ENCODE measurements at places on chromosomes 12 and 14.

GRCh38 chr14:92663049-92663448, 85.4 kb downstream of the LGMN start:
- no peak for DNase-seq

DNA sequence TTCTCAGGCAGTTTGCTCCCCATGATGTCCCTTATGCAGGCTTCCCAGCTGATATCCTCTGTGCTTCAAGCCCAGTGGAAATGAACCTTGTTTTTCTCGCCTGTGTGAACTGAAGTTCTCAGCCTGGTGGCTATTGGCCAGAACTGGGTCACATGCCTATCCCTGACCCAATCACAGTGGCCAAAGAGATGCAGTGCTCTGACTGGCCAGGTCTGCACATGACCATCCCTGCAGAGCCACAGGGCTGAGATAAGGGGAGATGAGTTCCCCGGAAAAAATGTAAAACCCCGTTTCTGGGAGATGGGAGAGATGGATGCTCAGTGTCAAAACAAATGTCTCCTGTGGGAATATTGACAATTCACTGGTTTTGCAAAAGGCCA, 34.7 kb upstream of the FZD10 start:
- no peak for DNase-seq

DNA sequence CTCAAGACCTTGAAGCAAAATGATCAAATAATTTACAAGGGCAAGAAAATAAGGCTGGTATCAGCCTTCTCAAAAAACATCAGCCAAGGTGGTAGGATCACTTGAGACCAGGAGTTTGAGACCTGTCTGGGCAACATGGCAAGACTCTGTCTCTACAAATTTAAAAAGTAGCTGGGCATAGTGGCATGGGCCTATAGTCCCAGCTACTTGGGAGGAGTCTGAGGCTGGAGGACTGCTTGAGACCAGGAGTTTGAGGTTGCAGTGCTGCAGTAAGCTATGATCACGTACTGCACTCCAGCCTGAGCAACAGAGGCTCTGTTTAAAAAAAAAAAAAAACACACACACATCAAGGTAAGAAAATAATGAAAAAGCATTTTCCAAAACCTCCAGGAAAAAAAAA, 22.1 kb downstream of the SEC23A start:
- DNase-seq, result no peak

- no peak for DNase-seq
Measured at GRCh38 chr14:35506927-35507326, 27.0 kb upstream of the INSM2 start.

DNA sequence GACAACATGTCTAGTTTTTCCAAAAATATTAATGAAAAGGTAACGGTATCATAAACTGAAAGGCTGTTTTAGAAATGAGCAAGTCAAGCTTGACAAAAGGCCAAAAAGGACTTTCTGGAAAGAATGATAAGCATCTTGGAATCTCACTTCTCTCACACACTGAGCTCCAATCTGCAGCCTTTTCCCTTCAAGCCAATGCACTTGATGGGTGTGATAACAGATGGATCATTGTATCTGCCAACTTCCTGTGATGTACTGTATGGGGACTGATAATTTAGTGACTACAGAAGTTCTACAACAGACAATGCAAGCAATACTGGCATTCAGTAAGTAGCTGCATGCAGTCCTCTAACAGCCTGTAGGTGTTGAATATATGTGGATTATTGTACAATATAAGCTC, 147.1 kb downstream of the MED13L start:
- DNase-seq, result no peak

DNA sequence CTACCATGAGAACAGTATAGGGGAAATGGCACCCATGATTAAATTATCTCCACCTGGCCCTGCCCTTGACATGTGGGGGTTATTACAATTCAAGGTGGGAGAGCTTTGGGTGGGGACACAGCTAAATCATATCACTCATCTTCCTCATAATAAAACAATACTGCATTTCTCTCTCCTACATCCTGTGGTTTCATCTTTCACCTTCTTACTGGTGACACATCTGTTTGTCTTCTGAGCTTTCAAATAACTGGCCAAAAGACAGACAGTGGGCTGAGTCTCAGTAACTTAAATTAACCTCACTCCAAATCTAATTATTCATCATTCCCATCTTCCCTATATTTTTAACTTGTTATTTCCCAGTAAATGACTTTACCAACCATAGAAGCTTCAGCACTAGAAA, 729.7 kb upstream of the USP15 start:
- no peak for DNase-seq

- DNase-seq, result no peak
Measured at GRCh38 chr14:70692210-70692609, 50.5 kb downstream of the TTC9 start.

DNA sequence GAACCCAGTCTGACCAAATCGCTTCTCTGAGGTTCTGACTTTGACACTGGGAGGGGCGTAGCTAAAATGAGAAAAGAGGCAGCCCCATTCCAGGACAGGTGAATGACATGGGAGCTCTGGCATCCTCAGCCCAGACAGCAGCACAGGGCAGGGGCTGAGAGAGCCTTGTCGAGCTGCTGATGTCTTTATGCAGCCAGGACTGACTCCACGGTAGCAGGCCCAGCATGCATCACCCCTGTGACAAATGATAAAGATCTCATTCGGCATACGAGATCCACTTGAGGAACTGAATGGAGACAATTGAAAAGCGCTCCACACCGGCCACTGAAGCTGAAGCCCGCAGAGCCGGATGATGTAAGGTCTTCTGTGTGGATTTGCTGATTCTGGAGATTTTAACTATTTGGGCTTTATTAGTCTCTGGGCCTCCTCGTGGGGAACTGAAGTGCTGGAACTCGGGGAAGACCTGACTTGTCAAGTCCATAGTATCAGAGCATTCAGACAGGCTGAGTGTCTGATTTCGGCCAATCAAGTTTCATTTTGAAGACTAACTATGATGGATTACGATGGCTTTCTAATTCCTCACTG, 56.9 kb upstream of the MAP1LC3B2 start:
- no peak for DNase-seq

- no peak for DNase-seq
Measured at GRCh38 chr12:75892731-75893408, 138.7 kb downstream of the PHLDA1 start.

GRCh38 chr12:1939801-1940607, 21.6 kb upstream of the CACNA2D4 start:
- peak; percentile 84 for DNase-seq

DNA sequence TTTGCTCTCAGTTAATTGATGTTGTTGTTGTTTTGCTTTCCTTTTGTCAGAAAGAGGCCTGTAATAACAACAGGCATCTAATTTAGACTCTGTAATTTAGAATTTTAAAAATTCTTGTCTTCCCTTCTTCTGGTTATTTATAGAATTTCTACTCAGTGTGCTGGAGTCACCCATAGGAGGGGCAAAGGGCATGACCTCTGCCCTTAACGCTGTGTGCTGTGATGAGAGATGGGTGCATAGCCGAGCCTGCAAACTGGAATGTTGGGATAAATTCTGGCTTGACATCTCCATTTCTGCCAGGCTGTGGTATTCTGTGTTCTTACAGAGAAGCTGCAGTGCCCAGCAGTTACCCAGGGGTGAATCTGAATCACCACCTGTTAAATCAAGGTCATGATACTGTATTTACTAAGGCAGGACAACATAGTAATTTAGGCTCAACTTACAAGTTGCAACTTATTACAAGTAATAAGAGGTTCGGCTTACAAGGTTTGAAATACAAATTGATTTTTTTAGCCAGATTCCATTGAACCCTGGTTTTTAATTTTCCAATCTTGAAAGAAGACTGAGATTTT, 53.3 kb downstream of the TRAF3 start:
- no peak for DNase-seq

DNA sequence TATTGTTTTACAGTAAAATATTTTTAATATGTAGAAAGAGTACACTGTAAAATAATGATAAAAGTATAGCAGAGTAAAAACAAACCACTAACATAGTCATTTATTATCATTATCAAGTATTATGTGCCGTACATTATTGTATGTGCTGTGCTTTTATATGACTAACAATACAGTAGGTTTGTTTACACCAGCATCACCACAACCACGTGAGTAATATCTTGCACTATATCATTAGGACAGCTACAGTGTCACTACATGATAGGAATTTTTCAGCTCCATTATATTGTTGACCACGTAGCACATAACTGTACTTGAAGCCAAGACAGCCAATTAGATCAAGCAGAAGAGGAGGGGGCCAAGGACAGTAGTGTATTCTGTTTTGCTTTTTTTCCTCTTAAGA, 415.4 kb downstream of the RAD51B start:
- DNase-seq, result no peak

GRCh38 chr14:34229140-34229539, 232.9 kb downstream of the SPTSSA start:
- DNase-seq, result no peak

GRCh38 chr12:118714051-118714460, 267.3 kb upstream of the SRRM4 start:
- no peak for DNase-seq

- DNase-seq, result no peak
Measured at GRCh38 chr12:14995583-14996425, 23.0 kb downstream of the PDE6H start.

- DNase-seq, result peak; percentile 58
Measured at GRCh38 chr12:6943722-6944380, at the start of the genes C12orf57 and RNU7-1. Gene C12orf57 (plus strand): TSS chr12:6944022. CDS start chr12:6944122, 100 bp downstream. Gene RNU7-1 (plus strand): TSS chr12:6943816.

DNA sequence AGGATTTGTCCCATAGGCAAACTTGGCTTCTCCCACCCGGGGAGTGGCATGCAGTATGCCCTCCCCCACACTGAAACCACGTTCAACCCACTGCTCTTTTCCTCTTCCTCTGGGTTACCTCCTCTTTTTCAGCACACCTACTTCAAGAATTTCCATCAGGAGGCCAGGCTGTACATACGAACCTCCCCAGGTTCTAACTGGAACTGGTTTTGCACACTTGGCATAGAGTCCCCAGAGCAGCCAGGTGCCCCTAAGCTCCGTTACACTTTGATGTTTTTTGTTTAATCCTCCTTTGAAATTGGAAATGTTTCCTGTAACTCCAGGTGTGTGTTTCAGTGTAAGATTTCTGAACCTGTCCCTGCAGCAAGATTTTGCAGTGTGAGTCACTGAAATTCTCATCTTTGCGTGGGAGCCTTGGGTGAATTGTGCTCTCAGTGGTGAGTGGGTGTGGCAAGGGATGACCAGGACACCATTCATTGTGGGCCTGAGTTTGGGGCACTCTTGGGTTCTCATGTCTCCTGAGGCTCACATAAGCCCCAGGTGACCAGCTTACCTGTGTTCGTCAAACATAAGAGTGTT, 18.2 kb downstream of the CD9 start:
- DNase-seq, result no peak

- peak; percentile 56 for DNase-seq
Measured at GRCh38 chr12:123237646-123238329, 4.6 kb downstream of the MTRFR start.

DNA sequence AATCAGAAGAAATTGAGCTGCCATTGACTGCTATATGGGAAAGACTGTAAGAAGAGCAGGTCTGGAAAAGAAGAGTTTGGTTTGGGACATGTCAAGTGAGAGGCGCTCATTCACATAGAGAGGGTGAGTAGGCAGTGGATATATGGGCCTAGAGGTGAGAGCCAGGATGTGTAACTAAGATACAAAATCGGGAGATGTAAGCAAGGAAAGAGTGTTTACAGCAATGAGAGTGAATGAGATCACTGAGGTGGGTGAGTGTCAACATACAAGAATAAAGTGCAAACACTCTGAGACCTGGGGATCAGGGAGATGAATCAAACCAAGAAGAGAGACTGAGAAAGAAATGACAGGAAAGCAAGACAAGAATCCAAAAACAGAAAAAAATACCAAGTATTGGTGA, 58.0 kb upstream of the RTRAF start:
- DNase-seq, result no peak

GRCh38 chr12:115129727-115130126, 445.8 kb upstream of the TBX3 start:
- no peak for DNase-seq

DNA sequence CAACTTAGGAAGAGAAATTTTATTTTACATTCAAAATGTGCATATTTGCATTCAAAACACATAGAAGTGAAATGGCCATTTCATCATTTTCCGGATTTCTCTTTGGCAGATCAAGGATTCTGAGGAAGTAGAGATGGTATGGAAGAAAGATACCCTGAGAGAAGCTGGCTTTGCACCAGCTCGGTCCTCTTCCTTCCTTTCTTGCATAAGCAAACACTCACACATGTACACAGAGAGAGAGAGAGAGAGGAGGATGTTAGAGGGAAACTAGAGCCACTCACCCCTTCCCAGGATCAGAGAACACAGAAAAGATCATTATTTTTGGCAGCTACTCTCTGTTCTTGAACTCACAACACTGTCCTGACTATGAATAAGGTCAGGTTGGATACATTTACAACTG, 15.6 kb upstream of the PLEKHD1 start:
- DNase-seq, result no peak

GRCh38 chr12:104504146-104504545, 47.4 kb downstream of the CHST11 start:
- DNase-seq, result no peak

DNA sequence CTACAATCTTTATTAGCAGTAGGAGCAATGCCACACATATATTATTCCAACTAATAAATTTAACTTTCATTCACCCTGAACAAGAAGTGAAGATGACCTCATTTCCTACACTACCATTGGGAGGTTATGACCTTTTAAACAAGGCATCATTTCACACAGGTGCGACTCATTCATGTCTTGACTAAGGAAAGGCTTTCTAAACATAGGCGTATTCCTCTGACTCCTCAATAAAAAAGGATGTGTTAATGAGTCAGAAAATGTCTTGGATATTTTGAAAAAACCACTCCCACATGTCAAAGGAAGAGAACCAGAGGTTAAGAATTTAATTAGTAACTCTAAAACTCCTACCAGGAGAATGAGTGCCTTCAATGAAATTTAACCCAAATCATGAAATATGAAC, 115.2 kb downstream of the PRICKLE1 start:
- no peak for DNase-seq

DNA sequence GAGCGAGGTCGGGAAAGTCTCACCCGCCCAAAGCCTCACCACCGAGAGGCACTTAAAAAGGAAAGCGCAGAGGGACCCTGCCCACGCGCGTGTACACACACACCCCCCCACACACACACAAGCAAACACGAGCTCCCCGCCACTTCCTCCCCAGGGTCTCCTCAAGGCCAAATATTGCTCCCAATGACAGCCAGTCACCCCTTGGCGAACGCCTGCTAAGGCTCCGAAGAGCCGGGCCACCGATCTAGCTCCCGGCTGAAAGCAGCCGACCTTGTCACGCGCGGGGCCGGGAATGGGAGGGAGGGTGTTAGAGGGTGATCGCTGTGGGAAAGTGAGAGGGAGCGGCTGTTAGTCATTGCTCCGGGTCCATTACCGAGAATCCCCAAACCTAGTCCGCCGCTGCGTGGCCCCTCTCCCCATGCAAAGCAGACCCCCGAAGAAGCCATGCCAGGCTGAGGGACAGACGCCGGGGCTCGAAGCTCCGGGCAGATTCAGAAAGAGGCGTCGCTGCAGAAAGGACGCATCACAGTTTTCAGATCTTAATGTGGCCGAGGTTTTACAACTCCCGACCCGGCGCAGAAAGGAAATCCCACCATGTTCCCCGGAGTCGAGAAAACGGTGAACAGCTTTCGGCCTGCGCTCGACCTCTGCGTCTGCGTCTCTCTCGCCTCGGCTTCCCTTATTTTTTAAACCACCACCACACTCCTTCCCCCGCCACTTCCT, 2.6 kb downstream of the BMP4 start:
- DNase-seq, result no peak

- DNase-seq, result no peak
Measured at GRCh38 chr14:99876406-99876805, 83.2 kb downstream of the EML1 start.

- no peak for DNase-seq
Measured at GRCh38 chr12:130493951-130494350, 156.3 kb downstream of the PIWIL1 start.

All from stimulated activated CD8-positive, alpha-beta memory T cell treated with anti-CD3 and anti-CD28 coated beads, Interleukin-4, amount 100 ng/mL, for 1 hour (primary cell).